ENCODE measurements at places on chromosomes 4 and X.

GRCh38 chr4:187547316-187547715, 448.3 kb upstream of the ZFP42 start:
- DNase-seq = no peak

- no peak for DNase-seq
These were observed 164.4 kb upstream of the CPEB2 start for GRCh38 chr4:14837860-14838259.

DNA sequence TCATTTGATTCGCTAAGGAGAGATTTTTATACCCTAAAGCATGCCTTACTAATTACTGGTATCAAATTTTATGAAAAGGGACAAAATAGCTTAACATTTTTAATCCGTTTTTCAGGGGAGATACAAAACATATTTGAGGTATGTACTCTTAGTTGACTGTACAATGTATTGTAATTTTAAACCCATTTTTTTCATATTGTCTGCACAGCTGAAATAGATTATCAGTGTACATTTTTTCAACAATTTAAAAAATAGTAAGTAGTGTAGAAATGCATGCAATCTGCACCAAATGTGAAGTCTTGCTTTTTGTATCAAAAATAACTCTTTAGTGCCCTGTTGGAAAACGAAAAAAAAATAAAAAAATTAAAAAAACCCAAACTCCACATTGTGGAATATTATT, 82.2 kb downstream of the TENM3 start:
- no peak for DNase-seq

DNA sequence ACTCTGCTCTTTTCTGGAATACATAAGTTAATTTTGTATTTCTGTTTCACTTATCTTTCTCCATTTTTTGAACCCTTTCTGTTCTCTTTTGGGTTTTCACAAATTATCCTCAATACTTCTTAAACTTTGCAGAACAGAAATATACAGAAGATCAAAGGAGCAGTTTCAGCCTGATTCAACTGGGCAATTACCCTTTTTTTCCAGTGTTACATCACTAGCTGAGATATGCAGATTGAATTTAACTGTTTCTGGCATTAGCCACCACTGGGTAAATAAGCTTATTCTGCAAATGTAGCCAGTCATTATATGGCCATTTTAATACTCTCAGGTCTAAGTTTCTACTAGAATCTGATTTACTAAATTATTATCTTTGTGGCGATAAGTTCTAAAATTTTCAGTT, 66.9 kb upstream of the GRID2 start:
- no peak for DNase-seq

DNA sequence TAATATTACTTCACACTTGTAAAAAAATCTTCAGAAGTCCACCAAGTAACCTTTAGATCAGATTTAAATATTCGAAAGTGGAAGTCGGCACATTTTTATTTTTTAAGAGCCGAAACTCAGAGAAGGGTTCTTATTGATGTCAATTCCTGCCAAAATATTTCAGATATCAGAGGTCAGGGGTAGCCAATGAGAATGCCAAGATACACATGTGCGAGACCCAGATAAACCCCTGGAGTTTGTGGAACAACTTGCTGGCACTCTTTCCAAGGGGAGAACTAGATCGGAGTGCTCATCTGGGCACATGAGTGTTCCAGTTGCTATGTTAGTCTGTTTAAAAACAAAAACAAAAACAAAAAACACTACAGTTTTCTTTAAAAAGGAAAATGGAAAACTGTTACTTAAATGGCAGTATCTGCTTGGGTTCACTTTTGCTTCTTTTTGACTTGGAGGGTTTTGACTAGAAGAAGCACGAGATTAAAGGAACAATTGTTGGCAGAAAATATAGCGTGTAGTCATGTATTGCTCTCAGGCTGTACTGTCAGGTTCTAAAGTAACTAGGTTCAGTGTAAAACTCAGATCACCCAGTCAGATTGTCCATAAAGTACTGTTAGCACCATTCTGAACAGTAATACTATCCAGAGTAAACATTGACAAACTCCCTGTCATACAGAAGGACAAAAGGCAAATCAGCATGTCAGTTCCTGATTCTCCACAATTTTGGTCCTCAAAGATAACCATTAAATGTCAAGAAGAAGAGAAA, 188.0 kb upstream of the PACRGL start:
- peak; percentile 95 for DNase-seq

GRCh38 chr4:53744446-53745160, 153.3 kb upstream of the LNX1 start:
- no peak for DNase-seq

DNA sequence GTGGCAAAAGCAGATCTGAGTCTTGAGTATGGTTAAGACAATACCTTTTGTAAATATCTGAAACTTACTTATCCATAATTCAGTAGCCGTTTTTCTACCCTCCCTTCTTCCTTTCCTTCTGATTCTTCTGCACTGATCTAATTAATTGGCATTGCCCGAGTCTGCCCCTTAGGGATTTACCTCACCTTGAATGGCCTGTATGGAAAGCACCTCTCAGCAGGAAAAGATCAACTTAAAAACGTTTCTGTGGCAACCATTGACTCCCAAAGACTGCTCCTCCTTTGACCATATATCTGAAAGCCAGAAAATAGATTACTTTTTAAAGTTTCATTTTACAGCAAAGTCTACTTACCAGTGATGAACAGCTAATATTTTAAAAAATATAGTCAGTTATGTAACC, 496.5 kb upstream of the LCORL start:
- DNase-seq = no peak

- no peak for DNase-seq
These were observed 31.3 kb downstream of the ADGRL3 start for GRCh38 chr4:61231421-61231820.

- DNase-seq = no peak
These were observed 971.6 kb upstream of the INTU start for GRCh38 chr4:126661194-126661593.

DNA sequence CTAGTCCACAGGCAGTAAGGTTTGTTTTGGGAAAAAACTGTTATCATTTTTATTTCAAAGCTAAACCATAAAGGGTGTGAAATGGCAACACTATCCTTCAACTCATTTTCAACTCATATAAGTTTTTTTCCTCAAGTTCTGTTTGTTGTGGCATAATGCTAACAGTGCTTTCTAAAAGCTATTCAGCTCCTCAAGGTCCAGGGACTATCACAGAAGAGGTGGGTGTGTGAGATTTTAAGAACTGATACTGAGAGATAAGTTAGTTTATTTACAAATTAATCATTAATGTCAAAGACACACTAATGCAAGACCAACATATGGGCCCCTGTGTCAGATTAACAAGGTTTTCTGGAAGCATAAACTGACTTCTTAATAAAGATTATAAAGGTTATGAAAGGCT, 11.8 kb downstream of the UGT2B15 start:
- DNase-seq = no peak

DNA sequence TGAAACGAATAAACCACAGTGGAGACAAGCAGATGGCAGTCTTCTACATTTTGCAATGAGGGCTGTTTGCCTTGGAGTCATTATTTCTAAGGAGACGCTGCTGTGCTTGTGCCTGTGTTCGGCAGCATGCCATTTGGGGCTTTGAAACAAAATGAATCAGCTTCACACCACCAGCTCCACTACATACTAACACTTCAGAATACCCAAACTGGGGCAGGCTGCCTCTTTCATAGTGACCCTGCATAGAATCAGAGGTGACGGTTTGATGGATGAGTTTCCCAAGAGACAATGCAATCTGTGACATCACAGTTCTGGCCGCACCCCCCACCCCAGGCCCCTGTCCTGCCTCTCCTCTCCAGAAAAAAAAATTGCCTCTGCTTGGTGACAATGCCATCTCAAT, 57.1 kb upstream of the MID1 start:
- DNase-seq = no peak

GRCh38 chrX:29229802-29230201, 642.6 kb downstream of the IL1RAPL1 start:
- DNase-seq = no peak

- peak; percentile 93 for DNase-seq
These were observed 35.3 kb upstream of the SPRY1 start for GRCh38 chr4:123361195-123361861.

DNA sequence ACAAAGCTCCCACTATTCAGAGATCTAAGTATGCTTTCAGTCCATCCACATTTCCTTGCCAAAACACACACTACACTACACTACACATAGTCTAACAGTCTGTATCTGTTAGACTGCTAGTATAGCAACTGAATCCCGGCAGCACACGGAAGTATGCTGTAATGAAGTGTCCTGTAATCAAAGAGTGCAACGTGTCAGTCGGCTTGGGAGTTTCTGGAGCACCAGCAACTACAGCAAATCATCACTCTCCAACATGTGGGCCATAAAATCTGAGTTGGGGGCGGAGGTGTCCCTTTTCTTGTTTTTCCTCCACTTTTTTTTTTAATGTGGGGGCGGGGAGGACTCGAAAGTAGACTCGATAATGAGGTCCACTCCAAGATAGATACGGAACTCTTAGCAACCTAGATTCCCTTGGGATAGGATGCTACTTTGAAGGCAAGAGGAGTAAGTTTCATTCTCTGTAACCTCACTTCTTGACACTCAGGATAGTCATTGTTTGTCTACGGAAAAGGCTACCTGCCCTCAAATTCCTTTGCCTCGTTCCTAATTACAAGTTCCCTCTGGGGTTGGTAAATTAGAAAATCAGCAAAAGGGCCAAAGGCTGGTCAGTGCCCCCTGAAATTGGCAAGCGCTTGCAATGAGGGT, 722 bp downstream of the SLC10A7 start:
- peak; percentile 79 for DNase-seq

DNA sequence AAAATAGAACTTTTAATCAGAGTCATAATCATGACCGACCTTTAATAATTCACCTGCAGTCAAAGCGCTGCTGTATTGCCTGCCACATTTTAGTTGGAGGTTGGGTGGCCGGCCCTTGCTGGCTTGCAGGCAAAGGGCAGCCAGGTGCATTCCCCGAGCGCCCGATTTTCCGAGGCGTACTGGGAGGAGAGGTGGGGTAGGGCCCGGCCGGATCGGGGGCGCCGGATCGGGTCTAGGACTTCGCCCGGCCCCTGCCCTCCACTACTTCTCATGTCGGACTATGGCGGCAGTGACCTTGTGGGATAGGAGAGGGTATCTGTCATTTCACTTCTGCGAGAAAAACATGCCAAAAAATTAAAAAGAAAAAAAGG, 2.5 kb upstream of the RS1 start:
- peak; percentile 4 for DNase-seq

DNA sequence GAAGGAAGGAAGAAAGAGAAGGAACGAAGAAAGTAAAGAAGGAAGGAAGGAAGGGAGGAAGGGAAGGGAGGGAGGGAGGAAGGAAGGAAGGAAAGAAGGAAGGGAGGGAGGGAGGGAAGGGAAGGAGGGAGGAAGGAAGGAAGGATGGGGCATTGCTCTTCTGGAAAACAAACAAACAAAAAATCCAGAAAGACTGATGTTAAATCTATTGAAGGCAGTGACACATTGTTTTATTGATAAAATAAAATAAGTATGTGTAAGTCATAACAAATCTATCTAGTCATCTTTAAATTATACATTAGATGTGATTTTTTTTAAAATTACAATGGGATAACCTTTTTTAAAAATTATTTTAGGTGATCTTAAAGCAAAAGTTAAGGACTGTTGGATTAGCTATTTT, 1245.5 kb downstream of the STIM2 start:
- DNase-seq = no peak

- DNase-seq = peak; percentile 56
These were observed 76.1 kb downstream of the CHST7 start for GRCh38 chrX:46649421-46650260.

DNA sequence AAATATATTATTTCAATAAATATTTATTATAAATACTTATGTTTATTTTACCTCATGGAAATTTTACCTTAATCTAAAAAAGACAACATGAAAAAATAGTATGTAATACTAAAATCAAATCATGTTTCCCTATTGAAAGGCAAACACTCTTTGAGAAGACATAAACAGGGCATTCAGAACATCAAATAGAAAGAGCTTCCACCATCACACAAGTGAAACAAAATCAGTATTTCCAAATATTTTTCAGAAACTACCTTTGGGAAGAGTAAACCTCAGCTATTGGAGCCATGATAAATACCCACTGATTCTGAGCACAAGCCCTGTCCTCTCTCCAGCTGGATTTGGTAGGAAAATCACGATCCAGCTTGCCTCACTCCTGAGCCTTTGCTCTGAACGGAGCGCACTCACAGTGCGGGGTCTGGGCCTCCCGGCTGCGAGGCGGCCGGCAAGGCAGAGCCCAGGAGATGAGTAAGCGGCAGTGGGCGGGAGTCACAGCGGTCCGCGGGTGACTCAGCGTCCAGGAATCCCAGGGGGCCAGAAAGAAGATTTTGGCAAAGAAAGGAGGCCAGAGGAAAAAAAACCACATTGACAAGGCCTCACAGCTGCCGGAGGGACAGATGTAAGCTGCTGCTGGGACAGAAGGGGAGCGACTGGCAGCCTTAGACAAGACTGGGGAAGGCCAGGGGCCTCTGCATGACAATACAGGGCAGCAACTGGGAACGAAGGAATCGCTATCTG, 14.7 kb upstream of the ANXA5 start:
- DNase-seq = peak; percentile 90

DNA sequence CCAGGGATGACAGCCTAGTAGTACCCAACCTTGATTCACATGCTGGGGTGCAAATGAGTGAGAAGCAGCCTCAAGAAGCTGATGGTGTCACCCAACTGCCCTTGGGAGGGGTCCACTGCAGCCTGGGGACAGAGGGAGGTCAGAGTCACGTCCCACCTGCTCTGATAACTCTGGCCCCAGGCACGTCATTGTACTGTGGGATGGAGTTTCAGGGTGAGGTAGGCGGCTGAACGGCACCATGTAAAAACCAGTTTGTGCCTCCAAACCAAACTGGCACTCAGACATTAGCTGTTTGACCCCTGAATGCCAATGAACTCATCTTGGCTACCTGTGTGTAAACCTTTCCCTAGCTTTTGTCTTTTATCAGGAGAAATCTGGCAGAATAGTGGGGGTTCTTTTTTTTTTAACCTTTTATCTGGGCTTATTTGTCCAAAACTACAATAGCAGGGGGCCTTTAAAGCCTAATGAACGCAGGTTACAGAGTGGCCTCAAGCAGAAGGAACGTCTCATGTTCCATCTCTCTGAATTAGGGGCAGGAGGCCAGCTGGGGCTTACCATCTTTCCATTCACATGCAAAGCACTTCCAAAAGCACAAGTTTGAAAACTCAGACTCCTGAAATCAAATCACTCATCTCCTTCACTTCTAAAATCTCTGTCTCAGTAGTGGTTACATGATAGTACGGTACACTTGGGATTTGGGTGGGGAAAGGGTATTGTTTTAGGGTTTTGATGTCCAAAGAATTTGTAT, 89.4 kb downstream of the IRF2 start:
- DNase-seq = no peak

DNA sequence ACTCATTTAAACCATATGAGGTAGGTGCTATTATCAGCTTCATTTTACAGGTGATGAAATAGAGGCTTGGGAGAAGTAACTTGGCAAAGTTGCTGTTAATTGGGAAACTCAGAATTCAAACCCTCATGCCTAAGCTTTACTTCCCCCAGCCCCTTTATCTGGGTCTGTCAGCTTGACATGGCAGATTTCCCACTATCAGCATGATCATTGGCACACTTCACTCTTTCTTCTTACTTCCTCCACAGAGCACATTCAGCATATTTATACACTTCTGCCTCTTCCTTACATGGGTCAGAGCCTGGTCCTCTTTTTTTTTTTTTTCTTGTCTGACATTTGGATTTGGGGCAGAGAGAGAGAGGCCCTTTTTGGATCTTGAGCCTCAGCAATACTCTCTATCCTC, 56.5 kb upstream of the ARX start:
- DNase-seq = no peak

Measured in endothelial cell of umbilical vein (primary cell).